ENCODE measurements at places on chromosomes 11 and 22.
A peak's percentile ranks its signal among the peaks of the same experiment; 100 is the strongest.

DNA sequence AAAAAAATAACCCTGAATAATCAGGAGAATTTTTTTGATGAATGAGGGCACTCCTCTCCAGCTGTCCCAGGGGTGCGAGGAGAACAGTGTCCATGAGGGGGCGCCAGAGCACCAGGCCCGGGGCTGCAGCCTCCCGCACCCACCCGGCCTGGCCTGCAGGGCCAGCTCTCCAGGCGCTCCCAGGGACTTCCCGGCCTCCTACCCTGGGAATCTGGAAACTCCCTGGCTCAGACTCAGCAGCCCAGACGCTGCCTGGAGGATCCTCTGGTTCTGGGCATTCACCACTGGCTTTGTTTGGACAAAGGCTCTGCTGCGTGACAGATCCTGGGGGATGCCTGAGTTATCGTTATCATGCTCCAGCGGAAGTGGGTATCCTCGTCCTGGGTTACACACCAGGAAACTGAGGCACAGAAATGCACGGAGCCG is 31.0 kb downstream of the MCM5 start:
- DNase-seq: peak; percentile 49

GRCh38 chr11:58493676-58494075 is 14.2 kb downstream of the OR5B21 start:
- DNase-seq: no peak

GRCh38 chr22:26648528-26649388 is 8.6 kb upstream of the MIAT start:
- DNase-seq: no peak

GRCh38 chr11:59771605-59772004 is 16.4 kb downstream of the STX3 start:
- DNase-seq: no peak

- DNase-seq: no peak
Measured at GRCh38 chr11:36243641-36244040, 45.6 kb downstream of the COMMD9 start.

DNA sequence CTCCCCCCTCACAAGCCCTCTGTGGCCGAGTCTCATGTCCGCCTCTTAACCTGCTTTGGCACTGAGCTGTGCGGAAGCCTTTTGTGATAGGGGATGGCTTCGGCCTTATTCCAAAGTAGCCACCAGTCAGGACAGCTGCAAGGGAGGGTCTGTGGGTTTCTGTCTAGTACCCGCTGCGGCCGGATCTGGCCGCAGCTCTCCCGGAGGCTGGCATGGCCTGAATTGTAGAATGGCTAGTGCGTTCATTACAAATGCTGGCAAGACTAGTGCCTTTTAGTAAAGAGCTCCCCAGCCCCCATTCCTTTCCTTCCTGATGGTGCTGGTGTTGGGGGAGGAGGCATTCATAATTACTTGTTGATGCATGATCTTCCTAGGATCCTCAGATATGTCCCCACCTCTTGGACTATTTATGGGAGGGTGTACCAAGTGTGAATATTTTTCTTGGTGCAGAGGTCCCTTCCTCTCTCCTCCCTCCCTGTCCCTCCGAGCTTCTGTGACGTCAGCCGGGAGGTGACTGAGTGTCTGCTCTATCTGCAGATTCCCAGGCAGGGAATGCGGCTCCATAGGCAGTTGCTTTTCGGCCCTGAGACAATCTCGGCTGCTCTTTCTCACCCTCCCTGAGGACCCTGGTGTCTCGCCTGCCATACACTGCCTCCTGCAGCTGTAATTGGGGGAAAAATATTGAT is 108.7 kb upstream of the E2F8 start:
- DNase-seq: no peak

- no peak for DNase-seq
Measured at GRCh38 chr11:11413776-11414175, 60.7 kb upstream of the CSNK2A3 start.

GRCh38 chr22:40560994-40561515 is 75.5 kb downstream of the MRTFA start:
- no peak for DNase-seq

DNA sequence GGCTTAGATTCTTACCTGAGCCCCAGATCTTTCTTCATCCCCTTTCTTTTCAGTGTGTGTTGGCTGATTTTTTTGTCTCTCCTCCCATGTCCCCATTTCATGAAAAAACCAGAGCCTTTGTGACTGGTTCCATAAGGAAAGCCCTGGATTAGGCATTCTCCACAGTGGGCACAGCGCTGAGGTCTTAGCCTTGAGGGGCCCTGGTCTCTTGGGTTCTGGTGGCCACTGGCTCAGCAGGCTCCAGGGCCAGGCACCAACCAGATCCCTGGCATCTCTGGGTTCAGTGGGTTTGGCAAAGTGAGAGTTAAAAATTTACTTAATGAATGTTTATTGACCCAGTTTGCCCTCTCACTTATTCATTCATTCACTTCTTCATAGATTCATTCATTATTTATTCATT is 49.5 kb upstream of the ACCSL start:
- DNase-seq: no peak
